Amygdala (tissue), 56 donors: ENCODE measurements at places on chromosomes 12 and 14.
A peak's percentile ranks its signal among the peaks of the same experiment; 100 is the strongest.

- DNase-seq: peak; percentile 65
These were observed 61.3 kb downstream of the C14orf132 start for GRCh38 chr14:96100161-96101064.

DNA sequence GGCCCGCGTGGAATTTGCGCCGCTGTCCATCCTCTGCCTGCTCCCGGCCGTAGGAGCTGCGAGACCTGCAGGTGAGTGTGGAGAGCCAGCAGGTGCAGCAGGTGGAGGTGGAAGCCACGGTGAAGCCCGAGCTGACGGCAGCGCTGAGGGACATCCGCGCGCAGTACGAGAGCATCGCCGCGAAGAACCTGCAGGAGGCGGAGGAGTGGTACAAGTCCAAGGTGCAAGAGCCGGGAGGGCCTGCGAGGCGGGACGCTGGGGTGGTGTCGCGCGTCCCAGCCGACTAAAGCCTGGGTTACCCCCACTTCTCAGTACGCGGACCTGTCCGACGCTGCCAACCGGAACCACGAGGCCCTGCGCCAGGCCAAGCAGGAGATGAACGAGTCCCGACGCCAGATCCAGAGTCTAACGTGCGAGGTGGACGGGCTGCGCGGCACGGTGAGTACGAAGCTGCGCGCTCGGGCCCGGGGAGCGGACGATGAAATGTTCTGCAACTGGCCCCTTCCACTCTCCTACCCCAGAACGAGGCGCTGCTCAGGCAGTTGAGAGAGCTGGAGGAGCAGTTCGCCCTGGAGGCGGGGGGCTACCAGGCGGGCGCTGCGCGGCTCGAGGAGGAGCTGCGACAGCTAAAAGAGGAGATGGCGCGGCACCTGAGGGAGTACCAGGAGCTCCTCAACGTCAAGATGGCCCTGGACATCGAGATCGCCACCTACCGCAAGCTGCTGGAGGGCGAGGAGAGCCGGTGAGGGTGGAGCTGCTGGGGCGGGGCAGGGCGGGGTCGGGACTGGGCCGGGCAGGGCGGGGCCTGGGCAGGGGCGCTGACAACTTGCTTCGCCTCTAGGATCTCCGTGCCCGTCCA is 2.1 kb downstream of the PRPH start:
- no peak for DNase-seq

DNA sequence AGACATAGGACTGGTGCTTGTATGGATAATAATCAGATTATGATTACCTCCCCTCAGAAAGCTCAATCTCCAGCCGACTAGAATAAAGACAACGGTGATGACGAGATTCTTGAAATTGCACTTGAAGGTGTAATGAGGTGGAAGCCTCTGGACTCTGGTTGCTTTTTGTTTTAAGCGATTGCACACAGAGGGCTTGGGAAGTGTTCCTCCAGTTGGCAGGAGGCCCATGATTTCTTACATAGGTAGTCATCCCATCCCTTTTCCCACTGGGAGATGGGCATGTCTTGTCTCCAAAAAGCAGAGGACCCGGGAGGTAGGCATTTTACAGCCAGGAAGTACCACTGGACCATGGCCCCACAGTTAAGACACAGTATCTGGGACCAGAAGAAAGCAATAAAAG is 165.7 kb upstream of the FKBP4 start:
- DNase-seq: no peak

DNA sequence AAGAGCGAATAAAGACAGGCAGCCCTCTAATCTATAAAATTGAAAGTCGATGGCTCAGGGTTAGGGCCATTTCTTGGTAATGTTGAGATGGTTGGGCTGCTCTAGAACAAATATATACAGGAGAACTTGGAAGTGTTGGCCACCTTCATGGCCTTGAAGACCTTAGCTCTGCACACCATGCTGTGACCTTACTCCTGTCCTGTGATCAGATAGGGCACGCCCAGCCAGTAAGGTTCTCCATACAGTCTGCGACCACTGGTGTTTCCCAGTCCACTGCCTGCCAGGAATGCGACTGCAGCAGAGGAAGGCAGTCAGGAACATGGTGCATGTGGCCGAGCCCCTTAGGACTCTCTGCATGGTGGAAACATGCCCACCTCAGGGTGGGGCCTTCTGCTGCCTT is 73.2 kb upstream of the PSMA6 start:
- DNase-seq: no peak

GRCh38 chr14:99838639-99839134 is 45.5 kb downstream of the EML1 start:
- DNase-seq: no peak

DNA sequence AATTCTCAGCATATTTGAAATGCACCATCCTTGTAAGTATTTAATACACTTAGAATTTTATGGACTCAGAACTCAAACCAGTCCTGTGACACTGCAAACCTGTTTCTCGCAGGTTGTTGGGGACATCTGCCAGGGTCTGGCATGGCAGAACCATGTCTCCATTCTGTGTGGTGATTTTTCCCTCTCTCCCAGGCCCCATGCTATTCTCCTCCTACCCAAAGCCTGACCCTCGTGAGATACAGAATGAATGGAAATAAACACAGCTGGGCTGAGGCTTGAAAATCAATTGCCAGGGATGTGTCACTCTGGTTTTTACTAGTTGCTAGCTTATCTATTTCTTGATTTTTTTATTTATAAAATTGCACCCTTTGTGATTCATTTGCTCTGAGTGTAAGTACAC is 19.8 kb downstream of the TPH2 start:
- DNase-seq: no peak

DNA sequence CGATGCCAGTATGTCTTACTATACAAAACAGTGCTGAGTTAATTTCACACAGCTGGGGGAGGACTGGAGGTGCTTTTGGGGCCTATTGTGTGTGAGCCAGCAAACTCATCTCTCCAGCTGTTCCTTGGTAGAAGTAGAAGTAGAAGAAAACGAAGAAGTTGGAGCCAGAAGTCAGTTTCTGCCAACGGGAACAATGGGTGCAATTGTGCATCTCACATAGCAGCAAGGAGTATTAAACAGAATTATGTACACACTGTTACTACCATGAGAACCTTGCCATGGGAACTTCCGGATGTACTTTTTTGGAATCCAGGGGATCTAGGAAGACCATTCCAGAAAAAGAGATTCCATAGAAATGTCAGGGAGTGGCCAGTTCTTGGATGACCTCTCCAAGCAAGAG is 88.6 kb downstream of the VCPKMT start:
- no peak for DNase-seq
